ENCODE measurements at places on chromosomes 2 and 18.

DNA sequence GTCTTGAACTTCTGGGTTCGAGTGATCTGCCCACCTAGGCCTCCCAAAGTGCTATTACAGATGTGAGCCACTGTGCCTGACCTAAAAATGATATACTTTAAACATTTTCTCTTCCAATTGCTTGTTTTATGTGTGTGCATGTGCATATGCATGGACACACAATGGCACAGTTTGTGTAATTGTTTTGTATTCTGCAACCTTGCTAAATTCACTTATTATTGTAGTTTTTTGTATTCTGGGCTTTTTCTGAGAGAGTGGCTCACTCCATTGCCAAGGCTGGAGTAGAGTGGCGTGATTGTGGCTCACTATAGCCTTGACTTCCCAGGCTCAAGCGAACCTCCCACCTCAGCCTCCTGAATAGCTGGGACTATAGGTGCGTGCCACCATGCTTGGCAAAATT lies 8.1 kb downstream of the HAT1 start:
- no peak for DNase-seq

GRCh38 chr18:23209796-23210195 lies 74.5 kb downstream of the CABLES1 start:
- DNase-seq = no peak

DNA sequence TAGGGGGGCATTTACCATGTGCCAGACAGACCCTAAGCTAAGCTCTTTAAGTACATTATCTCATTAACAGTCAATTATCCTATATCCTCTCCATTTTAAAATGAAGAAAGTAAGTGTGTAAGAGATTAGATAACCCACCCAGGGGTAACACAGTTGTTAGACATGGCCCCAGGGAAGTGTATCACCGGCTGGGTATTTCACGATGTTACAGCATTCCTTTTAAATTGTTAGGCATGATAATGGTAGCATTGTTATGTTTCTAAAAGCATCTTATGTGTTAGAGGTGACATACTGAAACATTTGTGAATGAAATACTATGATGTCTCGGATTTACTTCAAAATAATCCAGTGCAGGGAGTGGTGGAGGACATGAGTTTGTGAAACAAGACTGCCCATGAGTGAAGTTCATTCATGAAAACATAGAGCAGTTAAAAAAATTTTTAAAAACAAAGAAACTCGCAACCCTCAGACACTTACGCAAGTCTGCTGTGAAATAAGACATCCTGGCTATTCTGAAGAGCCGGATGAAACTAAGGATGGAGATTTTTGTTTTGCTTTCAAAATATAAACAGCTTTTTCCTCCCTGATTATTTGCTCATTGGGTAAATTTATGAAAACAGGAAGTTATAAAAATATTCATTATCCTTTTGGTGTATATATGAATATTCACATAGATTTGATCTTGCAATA lies 54.9 kb downstream of the IL1RL2 start:
- DNase-seq = no peak

DNA sequence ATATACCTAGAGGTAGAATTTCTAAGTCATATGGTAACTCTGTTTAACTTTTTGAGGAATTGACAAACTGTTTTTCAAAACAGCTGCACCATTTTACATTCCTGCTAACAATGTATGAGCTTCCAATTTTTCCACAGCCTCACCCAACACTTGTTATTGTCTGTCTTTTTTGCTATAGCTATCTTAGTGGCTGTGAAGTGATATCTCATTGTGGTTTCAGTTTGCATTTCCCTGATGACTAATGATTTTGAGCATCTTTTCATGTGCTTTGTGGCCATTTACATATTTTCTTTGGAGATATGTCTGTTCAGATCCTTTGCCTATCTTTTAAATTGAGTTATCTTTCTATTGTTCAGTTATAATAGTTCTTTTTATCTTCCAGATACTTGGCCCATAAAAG lies 273.8 kb downstream of the AGPS start:
- DNase-seq = no peak

GRCh38 chr2:223418604-223419199 lies 183.5 kb downstream of the SCG2 start:
- no peak for DNase-seq

DNA sequence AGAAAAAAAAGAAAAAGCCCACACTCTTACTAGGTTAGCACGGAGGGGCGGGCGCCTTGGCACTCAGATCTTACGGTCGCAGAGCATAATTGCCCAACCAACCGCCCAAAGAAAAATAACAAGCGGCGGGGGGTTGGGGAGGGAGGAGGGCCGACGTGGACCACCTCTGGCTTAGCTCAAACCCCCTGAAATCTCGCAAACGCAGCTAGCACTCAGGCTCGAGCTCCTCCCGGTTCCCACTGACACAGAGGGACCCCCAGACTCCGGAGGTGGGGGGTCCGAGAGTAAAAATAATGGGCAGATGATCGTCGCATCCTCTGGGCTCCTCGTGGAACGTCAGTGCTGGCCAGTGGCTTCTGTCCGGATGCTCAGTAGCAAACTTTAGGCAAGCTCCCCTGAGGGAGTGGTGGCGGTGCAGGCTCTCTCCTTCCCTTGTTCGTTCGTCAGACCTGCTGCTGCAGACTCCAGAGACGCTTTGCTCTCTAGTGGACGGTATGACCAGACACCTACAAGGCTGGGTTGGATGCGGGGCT lies 12.0 kb downstream of the CATIP start:
- DNase-seq = no peak

DNA sequence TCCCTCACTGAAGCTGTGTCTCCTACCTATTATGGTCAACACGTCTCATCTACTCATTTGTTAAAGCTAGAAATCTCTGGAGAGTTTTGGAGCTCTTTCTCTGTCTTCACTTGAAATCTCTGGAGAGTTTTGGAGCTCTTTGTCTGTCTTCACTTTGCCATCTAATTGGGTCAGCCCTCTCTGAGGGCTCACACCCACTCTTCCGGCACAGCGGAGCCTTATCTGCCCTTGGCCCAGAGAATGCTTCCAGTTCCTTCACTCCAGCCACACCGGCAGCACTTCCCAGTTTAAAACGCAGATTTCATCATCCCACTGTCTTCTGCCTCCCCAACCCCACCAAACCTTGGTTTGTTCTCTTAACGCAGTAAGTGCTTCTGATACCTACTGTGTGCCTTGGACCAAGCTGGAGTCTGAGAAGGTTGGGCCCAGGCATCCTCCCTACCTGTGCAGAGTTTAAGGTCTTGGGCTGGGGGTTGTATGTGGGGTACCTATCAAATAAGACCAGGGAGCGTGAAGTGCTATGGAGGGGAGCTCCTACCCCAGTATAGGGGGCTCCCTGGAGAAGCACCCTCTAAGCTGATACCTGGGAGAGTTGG lies 5.0 kb downstream of the HPCAL1 start:
- no peak for DNase-seq

DNA sequence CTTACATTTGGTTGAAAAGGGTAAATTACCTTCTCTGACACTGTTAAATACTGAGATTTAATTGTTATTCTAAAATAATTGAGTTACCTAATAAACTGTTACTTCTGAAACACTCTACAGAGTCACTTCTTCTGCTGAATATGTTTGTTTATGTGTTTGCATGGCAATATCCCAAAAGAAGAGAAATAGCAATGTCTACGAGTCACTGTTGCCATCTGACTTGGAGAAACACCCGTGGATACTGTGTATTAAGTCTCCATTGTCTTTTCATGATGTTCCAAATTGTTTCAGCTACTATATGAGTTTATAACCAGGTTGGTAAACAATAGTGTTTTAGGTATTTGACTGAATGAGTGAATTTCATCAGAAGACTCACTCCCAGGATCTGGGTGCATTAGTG lies 754.2 kb upstream of the ID2 start:
- DNase-seq = no peak
